Lung microvascular endothelial cell (primary cell): ENCODE measurements at places on chromosomes 11 and 22.

DNA sequence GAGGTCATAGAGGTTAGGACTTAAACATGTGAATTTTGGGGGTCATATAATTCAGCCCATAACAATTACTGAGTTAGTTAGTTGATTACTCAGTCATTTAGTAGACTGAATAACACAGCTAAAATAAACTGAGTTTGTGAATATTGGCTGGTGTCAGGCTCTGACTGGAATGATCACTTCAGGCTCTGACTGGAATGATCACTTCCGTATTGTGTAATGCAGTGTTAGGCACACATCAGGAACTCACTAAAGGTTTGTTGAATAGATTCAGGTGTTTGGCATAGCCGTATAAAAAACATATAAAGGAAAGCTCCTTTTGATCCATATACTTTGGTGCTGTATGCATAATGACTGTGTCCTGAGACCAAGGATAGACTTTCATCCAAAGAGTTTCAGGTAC lies 610.5 kb downstream of the INSC start:
- no peak for DNase-seq

DNA sequence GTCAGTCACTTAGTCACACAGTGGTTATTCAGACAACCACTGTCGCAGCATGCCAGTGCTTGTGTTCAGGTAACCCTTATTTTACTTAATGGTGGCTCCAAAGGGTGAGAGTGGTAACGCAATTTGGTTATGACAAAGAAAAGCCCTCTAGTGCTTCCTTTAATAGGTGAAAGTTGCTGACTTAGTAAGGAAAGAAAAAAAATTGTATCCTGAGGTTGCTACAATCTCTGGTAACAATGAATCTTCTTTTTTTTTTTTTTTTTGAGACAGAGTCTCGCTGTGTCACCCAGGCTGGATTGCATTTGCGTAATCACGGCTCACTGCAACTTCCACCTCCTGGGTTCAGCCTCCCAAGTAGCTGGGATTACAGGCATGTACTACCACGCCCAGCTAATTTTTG lies 64.5 kb downstream of the C11orf91 start:
- no peak for DNase-seq

DNA sequence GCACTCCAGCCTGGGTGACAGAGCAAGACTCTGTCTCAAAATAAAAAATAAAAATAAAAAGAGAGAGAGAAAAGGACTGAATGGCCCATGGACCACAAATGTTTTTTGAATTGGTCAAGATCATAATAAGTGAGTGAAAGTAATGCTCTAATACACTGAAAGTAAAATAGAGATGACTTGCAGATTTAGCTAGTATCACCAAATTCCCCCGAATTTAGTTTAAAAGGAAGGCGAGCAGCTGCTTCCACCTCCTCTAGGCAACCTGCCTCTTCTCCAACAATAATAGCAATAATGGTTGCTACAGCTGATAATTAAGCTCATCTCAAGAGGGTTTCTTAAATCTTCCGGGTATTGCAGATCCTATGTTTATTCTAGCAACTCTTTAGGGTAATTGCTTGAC lies 36.8 kb downstream of the CELF1 start:
- no peak for DNase-seq

DNA sequence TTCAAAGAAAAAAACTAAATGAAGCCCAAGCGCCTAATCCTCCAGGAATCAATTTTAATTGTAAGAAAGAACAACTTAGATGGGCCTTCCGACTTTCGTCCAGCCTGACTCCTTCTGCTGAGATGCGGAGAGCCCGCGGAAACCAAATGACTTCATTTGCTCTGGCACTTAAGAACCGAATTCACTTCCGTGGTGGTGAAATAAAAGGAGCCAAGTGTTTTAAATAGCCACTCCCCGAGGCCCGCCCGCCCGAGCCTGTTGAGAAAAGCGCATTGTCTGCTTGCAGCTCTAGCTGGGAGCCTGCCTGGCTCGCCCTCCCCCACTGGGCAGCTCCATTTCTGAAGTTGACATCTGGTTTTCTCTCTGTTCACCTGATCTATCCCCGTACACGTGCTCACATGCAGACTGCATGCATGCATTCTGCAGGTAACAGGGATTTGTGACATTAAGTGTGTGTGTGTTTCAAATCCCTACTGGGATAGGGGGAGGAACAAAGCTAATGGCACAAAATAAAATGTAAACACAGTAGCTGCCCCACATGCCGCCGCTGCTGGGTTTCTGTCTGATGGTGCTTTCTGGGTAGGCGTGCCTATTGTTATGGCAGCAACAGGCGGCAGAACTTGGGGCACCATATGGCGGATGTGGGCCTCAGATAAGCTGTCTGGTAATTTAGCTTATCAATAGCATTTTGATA lies 6.2 kb downstream of the TEAD1 start:
- DNase-seq, result no peak

GRCh38 chr22:47610764-47611163 lies 848.3 kb downstream of the TBC1D22A start:
- DNase-seq, result no peak

DNA sequence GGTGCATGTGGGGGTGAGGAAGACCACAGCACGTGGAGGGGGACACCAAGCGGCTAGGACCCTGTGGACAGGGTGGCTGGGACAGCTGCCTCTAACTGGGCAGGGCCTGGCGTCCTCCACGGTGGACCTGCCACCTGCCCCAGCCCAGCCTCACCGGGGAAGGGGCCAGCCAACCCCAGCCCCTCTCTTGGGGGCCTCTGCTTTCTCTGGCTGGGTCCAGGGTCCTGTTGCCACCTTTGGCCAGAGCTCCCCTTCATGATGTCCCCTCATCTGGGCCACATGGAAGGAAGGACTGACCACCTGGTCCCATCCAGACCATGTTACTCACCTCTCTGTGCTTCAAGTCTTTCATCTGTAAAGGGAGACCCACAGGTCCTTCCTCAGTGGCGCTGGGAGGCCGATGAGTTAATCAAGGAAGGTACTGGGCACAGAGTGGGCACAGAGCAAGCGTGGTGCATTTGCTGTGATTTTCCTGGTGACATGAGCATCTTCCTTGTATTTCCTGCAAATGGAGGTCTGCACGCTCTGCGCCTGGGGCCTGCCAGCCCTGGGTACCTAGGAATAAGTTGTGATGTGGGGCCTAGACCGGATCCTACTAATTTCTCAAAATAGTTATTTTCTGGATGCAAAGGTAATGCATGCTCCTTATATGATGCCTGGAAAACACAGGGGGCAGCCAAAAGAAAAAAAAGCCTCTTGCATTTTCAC lies 538.4 kb downstream of the TBC1D22A start:
- DNase-seq, result no peak

DNA sequence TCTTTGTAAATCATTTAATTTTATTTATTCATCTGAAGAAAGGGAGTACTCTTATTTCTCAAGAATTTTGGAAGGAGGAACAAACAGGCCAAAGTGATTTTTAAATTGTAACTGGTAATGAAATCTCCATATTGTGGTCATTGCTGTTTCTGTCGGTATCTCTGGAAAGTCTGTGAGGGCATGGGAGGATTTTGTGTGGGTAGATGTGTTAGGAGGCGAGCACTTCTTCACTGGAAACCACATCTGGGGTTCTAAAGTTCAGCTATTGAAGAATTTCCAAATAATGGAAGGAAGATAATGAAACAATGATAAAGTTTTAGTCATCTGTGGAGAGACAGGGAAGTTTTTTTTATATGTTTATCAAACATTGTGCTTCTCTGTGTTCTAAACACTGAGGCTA lies 6.6 kb downstream of the TRIM34 start:
- DNase-seq, result no peak

DNA sequence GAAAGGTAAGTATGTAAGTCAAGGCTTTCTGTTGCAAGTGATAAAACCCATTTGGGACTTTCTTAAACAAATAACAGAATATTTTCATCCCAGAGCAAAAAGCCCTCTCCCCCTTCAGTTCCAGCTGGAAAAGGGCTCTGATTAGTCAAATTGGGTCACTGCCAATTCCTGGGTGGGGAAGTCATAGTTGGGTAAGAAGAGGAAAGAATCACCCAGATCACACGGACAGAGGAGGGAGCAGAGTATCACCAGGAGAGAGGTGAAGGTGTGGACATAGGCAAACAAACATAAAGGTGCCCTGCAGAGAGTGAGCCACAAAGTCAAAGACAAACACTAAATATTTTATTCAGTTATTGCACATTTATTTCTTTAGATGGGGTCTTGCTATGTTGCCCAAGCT lies 36.3 kb upstream of the SORL1 start:
- DNase-seq, result no peak

DNA sequence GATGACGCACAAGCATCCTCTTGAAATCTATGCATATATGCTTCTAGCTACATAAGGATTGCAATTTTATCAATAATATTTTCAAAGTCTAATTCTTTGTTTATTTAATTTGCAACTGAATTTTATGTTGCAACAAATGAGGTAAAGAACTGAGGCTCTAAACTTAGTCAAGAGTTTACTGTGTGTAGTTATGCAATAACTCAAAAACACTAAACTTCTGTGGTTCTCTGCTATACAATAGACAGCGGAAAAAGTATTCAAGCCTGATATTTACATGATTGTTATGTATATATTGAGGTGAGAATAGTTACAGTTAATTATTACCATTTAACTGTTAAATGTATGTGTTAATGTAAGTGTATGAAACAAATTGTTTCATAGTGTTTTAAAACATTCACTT lies 32.9 kb downstream of the MSANTD4 start:
- no peak for DNase-seq

- no peak for DNase-seq
Measured at GRCh38 chr22:17655289-17655688, 16.7 kb downstream of the BCL2L13 start.

- DNase-seq, result no peak
Measured at GRCh38 chr11:19652623-19653375, 59.8 kb upstream of the NAV2 start.

DNA sequence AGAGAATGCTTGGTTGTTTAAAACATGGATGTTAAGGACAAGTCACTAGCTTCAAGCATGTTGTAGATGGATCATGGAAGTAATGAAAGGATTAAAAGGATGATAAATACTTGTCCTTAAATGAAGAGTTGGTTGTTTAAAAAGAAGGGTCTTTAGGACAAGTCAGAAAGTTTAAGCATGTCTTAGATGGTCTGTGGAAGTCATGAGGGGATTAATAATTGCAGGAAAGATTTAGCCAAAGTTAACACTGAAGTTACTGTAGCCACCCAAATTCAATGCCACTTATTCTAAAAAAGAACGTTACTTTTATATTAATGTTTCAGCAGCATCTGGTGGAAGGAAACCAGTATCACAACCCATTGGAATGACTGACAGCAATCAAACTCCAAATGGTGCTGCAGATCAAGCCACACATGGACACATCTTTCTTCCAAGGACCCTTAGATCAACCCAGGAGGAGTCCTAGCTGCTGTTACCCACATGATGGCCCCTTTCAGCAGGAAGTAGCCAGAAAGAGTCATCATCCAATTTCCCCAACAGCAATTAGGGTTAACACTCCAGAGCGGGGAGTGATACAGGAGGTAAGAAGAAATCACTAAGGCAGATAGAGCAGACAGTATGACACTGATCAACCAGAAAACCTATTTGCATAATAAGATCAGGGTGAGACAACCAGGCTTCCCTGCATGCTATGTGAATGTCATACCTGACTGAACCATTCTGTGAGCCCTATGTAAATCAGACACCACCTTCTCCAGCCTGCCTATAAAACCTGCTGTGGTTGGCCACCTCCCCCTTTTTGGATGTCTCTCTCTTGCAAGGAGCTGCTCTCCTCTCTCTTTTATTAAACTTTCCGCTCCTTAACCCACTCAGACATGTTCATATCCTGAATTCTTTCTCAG lies 88.4 kb upstream of the GNAZ start:
- DNase-seq, result no peak

GRCh38 chr11:131691181-131692041 lies 321.0 kb downstream of the NTM start:
- DNase-seq, result peak; percentile 24

GRCh38 chr11:95536047-95536690 lies 253.4 kb downstream of the FAM76B start:
- no peak for DNase-seq

DNA sequence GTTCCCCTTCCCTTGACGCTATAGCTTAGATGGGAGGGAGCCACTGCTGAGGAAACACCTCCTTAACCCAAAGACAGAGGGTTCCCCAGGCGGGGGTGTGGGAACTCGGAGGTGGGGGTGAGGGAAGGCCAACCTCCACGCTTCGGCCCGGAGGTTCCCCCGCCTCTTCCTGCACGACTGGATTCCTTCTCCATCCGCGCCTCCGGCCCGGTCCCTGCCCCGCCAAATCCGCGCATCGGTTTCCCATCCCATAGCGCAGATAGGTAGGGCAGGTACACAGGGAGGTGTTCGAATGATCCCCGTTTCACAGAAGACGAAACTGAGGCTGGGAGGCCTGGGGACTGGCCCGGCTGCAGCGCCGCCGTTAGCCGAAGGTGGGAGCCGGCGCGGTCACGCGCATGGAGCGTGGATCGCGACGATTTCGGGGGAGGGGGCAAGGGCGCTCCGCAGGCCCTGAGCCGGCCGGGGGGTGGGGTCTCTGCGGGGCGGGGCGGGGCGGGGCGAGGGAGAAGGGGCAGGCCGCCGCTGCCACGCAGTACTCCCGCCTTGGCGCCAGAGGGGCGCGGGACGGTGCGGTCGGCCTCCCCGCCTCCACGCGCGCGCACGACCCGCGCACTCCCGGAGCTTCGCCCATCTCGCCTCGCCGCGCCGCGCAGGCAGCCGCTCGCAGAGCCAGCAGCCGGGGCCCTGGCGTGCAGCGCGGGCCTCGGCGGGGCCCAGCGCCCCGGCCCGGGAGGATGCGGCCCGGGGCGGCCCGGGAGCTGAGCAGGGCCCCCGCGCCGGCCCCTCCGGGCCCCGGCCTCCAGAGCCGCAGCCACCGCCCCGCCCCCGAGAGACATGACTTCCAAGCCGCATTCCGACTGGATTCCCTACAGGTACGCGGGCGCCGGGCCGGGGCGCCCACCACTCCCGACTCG lies at the start of gene TUB:
Gene TUB (plus strand): TSS at position 538 of the 917 bp plus-strand sequence. CDS start 300 bp downstream, at position 838.
- no peak for DNase-seq
